ENCODE measurements at places on chromosomes 6 and 20.

DNA sequence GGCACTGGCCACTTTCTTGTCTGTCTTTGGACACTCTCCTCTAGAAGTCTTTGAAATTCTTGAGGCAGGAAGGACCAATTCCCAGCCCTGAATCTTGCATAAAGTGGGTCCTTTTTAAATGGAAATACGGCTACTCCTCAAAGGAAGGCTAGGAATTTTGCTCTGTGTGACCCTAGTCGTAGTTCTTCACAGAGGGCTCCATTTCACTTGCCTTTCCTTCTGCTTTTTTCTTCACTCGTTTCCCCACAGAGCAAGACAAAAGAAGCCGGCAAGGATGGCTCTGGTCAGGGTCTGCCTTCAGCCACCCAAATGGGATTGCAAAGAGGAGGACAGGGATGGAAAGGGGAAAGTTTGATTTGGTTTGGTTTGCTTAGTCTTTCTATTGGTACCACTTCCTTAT is 25.8 kb downstream of the HLA-E start:
- DNase-seq, result no peak

- no peak for DNase-seq
Observed at GRCh38 chr6:136486357-136486756, 63.9 kb downstream of the MAP7 start.

DNA sequence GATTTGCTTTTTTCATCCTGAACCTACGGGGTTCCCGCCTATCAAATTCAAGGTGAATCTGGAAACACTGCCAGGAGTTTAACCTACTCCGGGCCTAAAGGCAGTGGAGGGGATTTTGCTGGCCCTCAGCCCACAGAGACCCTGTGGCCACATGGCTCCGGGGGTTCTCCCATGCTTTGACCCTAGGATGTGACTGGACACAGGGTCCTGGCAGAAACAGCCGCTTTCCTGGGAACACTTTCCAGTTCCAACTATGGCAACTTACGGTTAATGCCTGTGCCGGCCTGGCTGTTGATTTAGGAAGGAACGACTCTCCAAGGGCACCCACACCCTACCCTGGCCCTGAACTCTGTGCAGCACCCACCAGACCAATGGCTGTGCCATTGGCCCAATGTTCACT is 141.7 kb upstream of the RPS6KA2 start:
- no peak for DNase-seq

GRCh38 chr20:37988306-37988954 is 44.8 kb downstream of the TTI1 start:
- DNase-seq, result no peak

- no peak for DNase-seq
Observed at GRCh38 chr20:45044084-45044573, 56.8 kb downstream of the KCNS1 start.

- no peak for DNase-seq
Observed at GRCh38 chr20:23142162-23143050, 56.3 kb upstream of the CD93 start.

DNA sequence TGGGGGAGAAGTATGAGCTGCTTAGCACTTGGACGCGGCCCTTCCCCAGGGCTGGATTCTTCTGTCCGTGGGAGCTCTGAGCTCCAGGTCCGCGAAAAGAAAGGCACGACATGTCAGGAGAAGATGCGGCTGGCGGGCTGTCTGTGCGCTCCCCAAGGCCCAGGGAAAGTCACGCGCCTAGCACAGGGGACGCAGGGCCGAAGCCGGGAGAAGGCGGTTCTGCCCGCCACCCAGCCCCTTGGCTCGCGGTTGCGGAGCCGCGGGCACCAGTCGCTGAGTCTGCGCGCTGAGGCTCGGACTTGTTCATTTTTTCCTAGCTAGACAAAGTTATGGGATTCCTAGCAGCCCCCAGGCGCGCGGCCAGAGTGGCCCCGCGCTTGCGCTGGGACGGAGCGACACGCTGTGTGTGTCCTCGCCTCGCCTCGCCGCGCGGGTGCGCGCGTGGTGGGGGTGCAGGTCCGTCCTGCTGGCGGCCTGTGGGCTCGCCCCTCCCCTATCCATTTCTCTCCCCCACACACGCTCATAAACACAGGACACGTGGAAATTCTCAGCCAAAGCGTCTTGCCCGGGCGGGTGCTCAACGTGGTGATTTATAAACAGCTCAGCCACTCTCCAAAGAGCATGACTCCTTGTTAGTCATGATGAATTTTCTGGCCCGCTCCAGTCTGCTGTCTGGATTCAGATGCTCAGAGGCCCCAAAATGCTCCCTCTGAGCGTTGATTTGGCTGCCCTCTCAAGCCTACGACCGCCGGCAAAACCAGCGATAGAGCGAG is 1.9 kb upstream of the POU3F2 start:
- no peak for DNase-seq

- DNase-seq, result no peak
Observed at GRCh38 chr6:44028789-44029310, 98.4 kb downstream of the MRPL14 start.

DNA sequence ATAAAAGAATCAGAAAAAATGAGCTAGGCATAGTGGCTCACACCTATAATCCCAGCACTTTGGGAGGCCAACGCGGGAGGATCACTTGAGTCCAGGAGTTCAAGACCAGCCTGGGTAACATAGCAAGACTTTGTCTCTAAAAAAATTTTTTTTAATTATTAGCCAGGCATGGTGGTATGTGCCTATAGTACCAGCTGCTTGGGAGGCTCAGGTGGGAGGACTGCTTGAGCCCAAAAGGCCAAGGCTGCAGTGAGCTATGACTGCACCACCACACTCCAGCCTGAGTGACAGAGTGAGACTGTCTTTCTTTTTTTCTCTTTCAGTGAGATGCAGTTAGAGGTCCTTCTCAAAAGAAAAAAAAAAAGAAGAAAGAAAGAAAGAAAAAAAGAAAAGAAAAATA is 8.5 kb upstream of the SNRPC start:
- DNase-seq, result no peak

GRCh38 chr20:43993560-43993959 is 78.9 kb downstream of the TOX2 start:
- no peak for DNase-seq

DNA sequence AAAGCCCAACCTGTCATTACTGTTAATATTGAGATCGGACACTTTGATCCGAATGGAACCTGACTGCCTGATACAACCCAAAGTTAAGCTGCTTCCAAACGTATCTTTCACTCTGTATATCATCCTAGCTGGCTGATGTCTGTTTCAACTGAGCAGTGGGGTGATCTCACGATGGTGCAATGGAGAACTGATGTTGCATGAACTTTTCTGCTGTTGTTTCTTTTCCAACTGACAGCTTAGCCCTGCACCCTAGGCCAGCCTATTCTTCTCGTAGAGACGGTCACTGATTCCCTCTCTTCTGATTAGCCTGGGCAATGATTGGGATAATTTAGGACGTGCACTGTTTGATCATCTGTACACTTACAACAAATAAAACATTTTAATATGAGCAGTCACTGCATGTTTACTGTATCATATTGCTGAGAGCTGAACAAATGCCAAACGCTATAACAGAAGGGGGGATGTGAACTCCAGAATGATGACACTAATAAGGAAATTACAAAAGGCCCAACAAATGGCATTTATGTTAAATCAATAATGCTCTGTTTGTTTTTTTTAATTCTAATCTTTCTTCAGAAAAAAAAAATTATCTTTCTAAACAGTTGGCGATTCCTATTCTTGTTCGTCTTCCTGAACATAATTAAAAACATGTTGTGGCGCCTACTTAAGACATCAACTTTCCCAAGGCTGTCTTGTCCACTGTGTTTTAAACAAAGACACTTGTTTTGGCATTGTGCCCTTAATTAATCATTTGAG is 184.8 kb downstream of the ZNF217 start:
- DNase-seq, result no peak

DNA sequence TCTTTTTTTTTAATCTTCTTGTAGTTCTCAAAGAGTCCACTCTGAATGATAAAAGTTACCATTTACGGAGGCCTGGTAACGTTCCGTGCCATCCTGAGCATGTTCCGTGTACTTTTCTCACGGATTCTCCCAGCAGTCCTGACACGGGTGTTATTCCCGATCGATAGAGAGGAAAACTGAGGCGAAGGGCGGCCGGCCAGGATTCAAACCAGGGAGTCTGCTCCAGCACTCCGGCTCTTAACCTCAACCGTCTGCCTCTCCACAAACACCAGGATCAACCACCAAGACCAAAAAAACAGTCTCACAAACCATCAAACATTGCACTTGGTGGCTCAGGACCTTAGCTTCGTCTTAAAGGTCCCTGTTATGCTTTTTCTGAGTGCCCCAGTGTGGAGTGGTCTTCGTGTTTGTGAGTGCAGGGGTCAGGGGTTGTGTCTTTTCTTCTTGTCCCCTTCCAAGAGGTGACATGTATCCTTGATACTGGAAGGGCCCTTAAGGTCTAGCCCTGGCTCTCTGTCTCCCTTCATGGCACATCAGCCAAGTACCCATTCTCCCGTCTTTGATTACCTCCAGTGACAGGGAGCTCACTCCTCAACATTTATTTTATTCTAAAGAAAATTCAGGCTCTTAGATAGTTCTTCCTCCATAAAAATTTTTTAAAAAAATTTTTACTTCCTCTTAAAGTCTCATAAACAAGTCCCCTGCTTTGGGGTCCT is 35.1 kb downstream of the SRC start:
- no peak for DNase-seq

GRCh38 chr20:4490606-4491280 is 231.0 kb upstream of the PRND start:
- no peak for DNase-seq

DNA sequence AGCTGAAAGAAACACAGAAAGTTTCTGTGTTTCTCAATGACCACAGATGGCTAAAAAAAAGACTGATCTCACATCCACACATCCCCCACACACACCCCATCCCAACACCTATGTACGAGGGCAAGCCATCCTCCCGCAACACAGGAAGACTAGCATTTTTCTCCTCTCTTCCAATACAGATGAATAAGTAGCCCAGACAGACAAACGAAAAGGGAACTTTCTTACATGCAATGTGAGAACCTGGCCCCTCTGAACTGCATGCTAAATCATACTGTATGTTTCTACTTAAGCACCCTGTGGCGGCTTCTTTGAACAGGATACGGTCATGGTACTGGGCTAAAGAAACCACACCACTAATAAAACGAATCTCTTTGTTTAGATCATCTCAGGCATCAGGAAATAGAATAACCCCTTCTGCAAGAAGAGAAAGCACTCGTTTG is 116.2 kb downstream of the GMDS start:
- no peak for DNase-seq

GRCh38 chr6:158879180-158879579 is 60.0 kb upstream of the EZR start:
- DNase-seq, result no peak

GRCh38 chr20:36394340-36394965 is 88.3 kb downstream of the DLGAP4 start:
- no peak for DNase-seq

DNA sequence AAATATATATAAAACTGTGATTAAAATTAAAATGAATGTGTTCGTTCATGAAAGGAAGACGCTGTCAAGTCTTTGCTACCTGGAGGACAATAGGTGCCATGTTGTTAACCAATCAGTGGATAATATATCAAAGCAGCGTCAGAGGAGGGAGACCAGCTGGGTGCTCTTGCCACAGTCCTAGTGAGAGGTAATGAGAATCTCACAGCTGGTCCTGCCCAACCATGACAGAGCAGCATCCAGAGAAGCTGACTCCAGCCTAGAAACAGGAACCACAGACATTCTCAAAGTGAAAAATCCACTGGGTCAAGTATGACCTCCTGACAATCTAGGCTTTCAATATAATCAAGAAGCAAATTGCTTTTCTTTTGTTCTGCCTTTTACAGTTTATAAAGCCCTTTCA is 94.5 kb upstream of the LRFN2 start:
- no peak for DNase-seq

DNA sequence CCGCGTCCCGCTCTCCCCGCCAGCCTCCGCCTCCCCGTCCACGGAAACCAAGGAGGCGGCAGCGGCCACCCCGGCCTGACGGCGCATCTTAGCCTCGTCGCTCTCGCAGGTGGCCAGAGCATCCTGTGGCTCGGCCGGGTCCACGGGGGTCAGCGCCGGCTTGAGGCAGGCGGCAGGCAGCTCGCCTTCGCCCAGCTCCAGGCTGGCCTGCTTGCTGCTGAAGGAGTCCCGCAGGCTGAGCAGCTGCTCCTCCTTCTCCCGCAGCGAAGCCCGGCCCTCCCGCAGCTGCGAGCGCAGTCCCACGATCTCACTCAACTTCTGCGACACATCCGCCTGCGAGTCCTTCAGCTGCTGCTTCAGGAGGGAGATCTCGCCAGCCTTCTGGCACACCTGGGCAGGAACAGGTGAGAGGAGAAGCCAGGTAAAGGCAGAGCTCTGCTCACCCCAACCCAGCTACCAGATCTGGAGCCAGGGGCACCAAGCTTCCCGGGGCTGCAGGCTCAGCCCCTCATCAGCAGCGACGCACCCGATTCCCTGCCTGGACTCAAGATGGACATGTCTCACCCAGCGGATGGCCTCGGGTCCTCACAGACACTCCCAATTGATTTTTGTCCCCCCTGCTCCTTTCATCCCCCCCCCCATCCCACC is 5.2 kb upstream of the FASTKD5 start:
- DNase-seq, result no peak

DNA sequence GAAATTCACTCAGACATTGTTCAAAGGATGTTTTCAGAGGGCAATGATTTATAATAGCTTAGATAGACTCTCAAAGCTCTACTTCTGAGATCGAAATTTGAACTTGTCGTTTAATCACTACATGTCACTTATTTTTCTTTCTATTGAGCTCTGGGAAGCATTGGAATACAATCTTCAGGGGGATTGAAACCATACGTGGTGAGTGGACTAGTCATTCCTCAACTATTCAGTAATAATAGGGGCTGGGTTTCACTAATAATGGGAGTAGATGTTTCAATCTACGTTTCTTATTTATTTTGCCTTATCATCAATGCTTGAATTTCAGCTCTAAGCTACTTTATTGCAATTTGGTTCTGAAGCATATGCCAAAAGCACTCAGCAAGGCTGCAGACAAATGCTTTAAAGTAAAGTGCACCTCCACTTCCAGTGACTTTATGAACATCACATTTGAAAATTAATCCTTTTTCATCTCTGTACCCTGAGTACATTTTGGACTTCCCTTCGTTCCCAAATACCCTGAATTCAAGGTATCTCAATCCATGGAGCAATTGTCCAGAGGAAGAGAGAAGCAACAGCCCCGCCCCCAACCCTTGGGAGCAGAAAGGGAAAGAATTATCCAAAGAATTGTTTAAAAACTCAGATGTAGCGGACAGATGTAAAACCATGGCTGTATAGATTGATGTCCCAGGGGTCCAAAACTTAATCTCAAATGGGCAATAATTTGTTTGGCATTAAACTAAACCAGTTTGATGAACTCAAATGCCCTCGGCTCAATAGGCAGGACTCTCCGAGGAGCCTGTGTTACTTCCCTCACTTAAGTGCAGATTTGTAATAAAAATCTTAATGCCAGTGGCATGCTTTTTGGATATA is 68.1 kb downstream of the HFE start:
- no peak for DNase-seq

- no peak for DNase-seq
Observed at GRCh38 chr6:36999061-36999750, 6.2 kb upstream of the FGD2 start.

DNA sequence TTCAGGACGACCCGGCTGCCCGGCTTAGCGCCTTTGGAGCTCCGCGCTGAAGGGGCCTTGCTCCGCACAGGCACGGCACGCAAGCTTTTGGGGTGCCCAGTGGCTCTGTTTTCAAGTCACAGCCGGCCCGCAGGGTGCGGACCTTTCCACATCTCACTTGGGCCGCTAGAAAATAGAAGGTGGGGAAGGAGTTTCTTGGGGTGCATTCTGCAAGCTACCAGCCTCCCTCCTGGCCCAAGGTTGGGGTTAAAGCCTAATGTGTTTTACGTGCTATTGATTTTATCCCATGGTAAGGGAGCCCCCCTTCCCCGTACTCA is 561 bp downstream of the KAT14 start:
- no peak for DNase-seq

GRCh38 chr6:30749554-30750378 is 5.4 kb upstream of the IER3 start:
- no peak for DNase-seq
